Hematopoietic multipotent progenitor cell treated with erythropoietin and hydrocortisone succinate and interleukin-3 and kit ligand, for 8 days (in vitro differentiated cells): ENCODE measurements at places on chromosomes 4 and X.

- no peak for DNase-seq
Observed at GRCh38 chr4:165398570-165398969, 19.8 kb downstream of the CPE start.

GRCh38 chr4:152464030-152464823, 71.7 kb downstream of the FBXW7 start:
- peak; percentile 7 for DNase-seq

- no peak for DNase-seq
Observed at GRCh38 chr4:82833696-82834313, 35.2 kb upstream of the SCD5 start.

GRCh38 chrX:39877905-39878304, 219.9 kb downstream of the BCOR start:
- no peak for DNase-seq

DNA sequence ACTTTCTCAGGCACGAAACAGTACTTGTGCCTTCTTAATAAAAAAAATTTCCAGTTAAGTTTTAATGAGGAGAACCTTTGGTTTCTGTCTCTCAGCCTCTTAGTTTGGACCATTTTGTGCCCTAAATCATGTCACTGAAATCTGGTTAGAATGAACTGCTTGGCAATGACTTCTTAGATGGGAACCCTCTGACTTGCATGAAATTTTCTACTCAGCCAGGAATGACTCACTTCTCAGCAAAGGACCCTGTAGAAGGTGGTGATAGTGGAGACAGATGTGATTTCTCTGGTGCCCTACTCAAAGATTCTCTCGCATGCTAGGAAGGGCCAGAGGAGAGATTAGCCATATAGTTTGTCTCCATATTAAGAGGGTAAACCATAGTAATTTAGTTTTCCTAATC, 50.5 kb downstream of the RASL11B start:
- no peak for DNase-seq

DNA sequence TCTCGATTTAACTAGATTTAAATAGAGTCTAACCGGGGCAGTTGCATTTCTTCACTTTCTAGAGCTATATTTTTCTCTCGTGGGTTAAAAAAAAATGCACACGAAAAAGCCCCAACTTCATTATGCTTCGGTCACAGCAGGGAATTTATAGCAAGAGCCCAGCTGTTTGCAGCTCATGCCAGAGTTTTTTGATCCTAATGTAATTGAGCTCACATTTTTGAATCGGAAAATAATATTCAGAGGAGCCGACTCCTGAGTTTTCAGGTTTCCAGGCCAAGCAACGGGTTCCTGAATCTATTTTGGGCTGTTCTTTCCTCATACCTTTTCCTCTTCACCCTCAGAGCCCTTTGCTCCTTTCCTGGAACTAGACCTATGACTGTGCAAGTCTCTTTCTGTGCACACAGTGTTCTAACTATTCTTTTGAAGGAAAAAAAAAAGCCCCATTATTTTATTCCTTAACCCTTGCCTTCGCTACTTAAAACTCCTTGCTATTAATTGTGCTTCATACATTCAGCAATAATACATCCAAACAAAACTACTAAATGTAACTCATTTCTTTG, 27.5 kb upstream of the ESX1 start:
- DNase-seq: no peak

GRCh38 chr4:150145090-150145945, 67.1 kb downstream of the DCLK2 start:
- DNase-seq: no peak

DNA sequence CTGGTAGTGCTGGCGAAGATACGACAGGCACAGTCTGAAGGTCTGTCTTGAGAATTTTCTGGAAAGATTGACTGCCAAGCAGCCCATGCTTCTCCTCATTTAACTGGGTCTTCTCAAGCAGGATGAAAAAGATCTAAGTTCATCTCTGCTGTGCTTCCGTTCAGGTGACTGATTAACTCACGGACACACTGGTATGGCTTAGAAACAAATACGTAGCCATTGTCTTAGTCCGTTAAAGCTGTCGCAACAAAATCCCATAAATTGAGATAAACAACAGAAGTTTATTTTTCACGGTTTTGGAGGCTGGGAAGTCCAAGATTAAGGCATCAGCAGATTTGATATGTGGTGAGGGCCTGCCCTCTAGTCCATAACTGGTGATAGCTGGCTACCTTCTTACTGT, 39.5 kb downstream of the SPINK2 start:
- DNase-seq: no peak

GRCh38 chr4:53233114-53233795, 132.6 kb downstream of the SCFD2 start:
- no peak for DNase-seq

DNA sequence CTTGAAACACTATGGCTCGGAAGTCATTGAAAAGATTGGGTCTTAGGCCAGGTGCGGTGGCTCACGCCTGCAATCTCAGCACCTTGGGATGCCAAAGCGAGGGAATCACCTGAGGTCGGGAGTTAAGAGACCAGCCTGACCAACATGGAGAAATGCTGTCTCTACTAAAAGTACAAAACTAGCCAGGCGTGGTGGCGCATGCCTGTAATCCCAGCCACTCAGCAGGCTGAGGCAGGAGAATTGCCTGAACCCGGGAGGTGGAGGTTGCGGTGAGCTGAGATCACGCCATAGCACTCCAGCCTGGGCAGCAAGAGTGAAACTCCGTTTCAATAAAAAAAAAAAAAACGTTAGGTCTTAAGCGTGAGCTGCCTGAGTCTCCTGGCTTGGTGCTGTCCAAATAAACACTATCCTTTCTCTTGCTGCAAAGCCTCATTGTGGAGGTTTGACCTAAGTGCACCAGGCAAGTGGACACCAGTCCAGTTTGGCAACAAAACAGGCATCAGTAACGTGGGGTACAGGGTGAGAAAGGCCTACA, 185.9 kb downstream of the DHRSX start:
- DNase-seq: no peak

- no peak for DNase-seq
Observed at GRCh38 chr4:76459291-76459723, 24.3 kb downstream of the SHROOM3 start.

GRCh38 chr4:65521666-65522065, 148.6 kb downstream of the EPHA5 start:
- no peak for DNase-seq

DNA sequence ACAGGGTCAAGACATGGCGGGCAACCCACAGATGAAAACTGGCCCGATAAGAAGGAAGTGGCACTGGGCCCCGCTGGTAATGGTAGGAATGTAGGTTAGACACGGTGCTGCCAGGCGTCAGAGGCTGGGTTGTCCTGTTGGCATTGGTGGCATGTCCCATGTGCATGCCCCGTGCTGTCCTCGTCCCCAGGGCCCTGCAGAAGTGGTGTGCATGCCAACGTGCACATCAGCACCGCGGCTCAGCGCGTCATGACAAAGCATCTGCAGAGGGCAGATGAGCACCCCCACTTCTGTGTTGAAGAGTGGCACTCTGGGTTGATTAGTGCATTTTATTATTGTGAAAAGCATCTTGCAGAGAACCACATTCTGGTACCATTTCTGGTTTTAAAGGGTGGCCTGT, 35.6 kb downstream of the NELFA start:
- no peak for DNase-seq

- no peak for DNase-seq
Observed at GRCh38 chrX:27597508-27597907, 7.4 kb downstream of the DCAF8L2 start.

- DNase-seq: peak; percentile 70
Observed at GRCh38 chr4:3047464-3048286, 26.7 kb downstream of the HTT-AS start.

DNA sequence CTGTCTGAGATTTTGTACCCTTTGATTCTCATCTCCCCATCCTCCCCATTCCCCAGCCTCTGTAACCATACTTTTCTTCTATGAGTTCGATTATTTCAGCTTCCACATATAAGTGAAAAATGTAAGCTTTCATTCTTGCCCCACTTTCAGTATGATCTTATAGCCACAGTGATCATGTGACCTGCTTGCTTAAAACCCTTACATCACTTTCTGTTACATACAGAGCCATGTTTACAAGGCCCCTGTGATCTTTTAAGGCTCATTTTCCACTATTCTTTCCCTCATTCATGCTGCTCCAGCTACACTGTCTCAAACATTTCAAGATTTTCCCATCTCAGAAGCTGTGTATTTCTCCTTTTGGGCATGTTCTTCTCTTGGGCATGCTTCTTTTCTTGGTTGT, 147.7 kb downstream of the DCK start:
- no peak for DNase-seq
